ENCODE measurements at places on chromosomes 13 and 19.

GRCh38 chr13:73129023-73129422 is 70.2 kb downstream of the KLF5 start:
- no peak for DNase-seq
- H3K36me3 ChIP-seq, result no peaks in the 10 kb centered on the region
- peaks cover 29% of the 10 kb centered on the region for H3K27me3 ChIP-seq
- H3K27ac ChIP-seq, result no peak overlapping the region
- no peak overlapping the region for H3K4me3 ChIP-seq

DNA sequence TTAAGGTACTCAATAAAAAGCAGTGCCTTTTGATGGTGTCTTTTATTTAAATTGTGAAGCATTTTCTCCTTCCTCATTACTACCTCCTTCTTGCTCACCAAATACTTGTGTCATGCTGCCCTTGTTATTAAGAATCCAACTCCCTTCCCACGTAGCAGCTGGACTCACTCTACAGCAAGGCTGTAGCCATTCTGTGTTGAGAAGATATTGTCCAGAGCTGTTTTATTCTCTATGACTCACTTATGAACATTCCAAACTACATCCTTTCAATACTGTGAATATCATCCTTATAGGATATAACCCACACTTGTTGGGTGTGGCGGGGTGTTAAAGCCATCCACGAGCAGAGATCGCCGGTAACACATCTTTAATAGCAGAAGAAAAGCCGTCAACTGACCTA is 1671.5 kb upstream of the SLC10A2 start:
- no peaks in the 10 kb centered on the region for H3K4me1 ChIP-seq
- no peak overlapping the region for H3K27ac ChIP-seq
- no peaks in the 10 kb centered on the region for H3K27me3 ChIP-seq
- no peak overlapping the region for H3K4me3 ChIP-seq

- no peak for DNase-seq
- peaks cover 50% of the 10 kb centered on the region for H3K27me3 ChIP-seq
- no peaks in the 10 kb centered on the region for H3K4me1 ChIP-seq
- no peaks in the 10 kb centered on the region for H3K36me3 ChIP-seq
- H3K4me3 ChIP-seq, result no peak overlapping the region
These were observed 57.7 kb downstream of the ING1 start for GRCh38 chr13:110771194-110771593.

- peaks cover 14% of the 10 kb centered on the region for H3K36me3 ChIP-seq
- H3K4me3 ChIP-seq, result peak overlapping the region; percentile 81
- peak overlapping the region; percentile 45 for H3K27ac ChIP-seq
- peaks cover 41% of the 10 kb centered on the region for H3K4me1 ChIP-seq
- DNase-seq, result no peak
These were observed 766 bp downstream of the CEBPG start for GRCh38 chr19:33374236-33374714.

DNA sequence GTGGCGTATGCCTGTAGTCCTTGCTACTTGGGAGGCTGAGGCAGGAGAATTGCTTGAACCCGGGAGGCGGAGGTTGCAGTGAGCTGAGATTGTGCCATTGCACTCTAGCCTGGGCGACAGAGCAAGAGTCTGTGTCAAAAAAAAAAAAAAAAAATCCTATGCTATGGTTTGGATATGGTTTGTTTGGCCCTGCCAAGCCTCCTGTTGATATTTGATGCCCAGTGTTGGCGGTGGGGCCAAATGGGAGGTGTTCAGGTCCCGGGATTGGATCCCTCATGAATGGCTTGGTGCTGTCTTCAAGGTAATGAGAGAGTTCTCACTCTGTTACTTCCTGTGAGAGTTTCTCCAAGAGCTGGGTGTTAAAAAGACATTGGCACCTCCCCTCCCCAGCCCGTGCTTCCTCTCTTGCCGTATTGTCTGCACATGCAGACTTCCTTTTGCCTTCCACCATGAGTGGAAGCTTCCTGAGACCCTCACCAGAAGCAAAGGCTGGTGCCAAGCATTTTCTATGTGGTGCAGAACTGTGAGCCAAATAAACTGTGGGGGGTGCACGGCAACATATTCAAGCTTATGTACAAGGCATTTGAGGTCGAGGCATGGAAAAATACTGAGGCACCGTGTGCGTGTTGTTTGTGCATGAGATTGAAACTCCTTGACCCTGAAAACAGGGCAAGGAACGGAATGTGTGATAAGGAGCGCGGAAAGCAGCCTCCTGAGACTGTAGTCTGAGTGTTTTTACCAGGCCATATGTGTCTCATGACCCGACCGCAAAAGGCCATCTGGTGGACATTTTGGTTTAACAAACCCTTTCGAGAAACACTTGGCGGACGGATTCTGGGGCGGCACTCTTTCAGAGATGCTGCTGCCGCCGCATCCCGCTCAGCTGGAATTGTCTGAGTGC is 7.3 kb downstream of the SIGLEC9 start:
- H3K36me3 ChIP-seq, result peaks cover under 1% of the 10 kb centered on the region
- H3K4me1 ChIP-seq, result peaks cover 79% of the 10 kb centered on the region
- H3K27me3 ChIP-seq, result no peaks in the 10 kb centered on the region
- peak overlapping the region; percentile 80 for H3K4me3 ChIP-seq
- peak overlapping the region; percentile 62 for H3K27ac ChIP-seq
- no peak for DNase-seq

GRCh38 chr13:77533875-77534788 is 1.4 kb upstream of the SCEL start:
- no peak for DNase-seq
- H3K4me1 ChIP-seq, result no peaks in the 10 kb centered on the region
- peaks cover 33% of the 10 kb centered on the region for H3K27me3 ChIP-seq
- H3K36me3 ChIP-seq, result no peaks in the 10 kb centered on the region
- H3K27ac ChIP-seq, result no peak overlapping the region

DNA sequence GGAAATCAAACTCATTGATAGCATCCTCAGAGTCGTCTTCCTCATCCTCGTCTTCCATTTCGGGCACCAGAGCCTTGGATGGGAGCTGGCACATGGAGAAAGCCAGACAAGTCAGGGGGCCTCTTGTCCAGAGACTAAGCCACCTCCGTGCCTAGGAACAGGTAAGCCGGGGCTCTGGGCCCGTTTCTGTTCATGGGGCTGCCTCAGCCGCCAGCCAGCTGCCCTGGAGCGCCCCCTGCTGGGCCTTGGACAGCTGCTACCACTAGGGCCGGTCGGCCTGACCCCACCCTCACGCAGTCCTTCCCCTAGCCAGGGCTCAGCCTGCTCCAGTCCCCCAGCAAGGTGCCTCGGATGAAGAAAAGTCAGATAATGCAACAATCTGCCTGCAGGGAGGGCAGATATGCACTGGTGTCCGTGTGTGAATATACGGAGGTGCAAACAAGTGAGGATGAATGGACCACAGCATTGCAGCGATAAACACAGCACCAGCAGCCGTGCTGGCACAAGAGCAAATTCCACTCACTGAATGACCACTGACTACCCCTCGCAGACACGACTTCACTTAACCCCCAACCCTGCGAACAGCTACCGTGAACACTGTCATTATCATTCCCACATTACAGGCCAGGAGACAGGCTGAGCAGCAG is 11.9 kb upstream of the PRKD2 start:
- peaks cover 30% of the 10 kb centered on the region for H3K4me1 ChIP-seq
- DNase-seq, result peak; percentile 81
- peaks cover 43% of the 10 kb centered on the region for H3K36me3 ChIP-seq
- H3K27me3 ChIP-seq, result no peaks in the 10 kb centered on the region
- H3K4me3 ChIP-seq, result no peak overlapping the region

- DNase-seq, result no peak
- no peak overlapping the region for H3K4me3 ChIP-seq
- H3K27me3 ChIP-seq, result no peaks in the 10 kb centered on the region
- no peak overlapping the region for H3K27ac ChIP-seq
- H3K36me3 ChIP-seq, result no peaks in the 10 kb centered on the region
These were observed 139.1 kb downstream of the ZNF675 start for GRCh38 chr19:23547816-23548430.

DNA sequence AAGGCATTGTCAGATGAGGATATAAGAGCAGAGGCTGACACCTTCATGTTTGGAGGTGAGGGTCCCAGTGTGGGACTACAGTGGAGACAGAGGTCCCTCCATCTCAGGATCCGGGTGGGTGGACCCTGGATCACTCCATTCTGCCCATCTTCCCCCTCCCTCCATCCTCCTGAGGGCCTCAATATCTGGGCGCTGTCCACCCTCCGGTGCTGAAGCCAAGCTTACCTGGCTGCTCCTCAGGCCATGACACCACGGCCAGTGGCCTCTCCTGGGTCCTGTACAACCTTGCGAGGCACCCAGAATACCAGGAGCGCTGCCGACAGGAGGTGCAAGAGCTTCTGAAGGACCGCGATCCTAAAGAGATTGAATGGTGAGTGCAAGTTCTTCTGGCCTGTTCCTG is 11.9 kb downstream of the CYP4F12 start:
- no peak overlapping the region for H3K27ac ChIP-seq
- H3K27me3 ChIP-seq, result peaks cover 77% of the 10 kb centered on the region
- no peak overlapping the region for H3K4me3 ChIP-seq
- peaks cover 2% of the 10 kb centered on the region for H3K36me3 ChIP-seq
- no peaks in the 10 kb centered on the region for H3K4me1 ChIP-seq
- DNase-seq, result no peak

DNA sequence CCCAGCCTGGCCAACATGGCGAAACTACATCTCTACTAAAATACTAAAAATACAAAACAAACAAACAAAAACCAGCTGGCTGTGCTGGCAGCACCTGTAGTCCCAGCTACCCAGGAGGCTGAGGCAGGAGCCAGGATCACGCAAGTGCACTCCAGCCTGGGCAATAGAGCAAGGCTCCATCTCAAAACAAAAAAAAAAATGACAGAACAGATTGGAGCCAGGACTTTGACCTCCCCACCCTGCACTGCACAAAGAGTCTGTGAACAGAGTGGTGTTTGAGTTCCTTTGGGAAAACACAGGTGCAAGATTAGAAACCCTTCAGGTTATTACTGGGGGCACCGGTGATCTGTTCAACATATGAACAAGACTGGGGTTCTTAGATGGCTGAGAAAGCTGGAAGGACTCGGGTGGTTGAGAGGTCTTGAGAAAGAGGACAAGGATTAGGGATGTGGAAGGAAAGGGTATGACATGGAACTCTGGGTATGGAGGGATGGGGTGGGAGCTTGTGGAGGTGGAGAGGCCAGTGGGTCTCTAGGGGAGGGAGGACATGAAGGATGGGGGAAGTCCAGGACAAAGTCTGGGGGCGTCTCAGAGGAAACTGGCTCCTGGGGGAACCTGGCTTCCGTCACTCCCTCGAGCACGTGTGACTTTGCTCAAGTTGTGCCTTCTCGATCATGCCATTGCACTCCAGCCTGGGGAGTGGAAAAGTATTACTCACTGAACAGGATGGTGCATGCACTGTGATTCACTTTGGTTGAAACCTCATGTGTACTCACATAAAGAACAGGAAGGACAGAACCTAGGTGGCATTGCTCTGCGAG is 25.9 kb downstream of the RCN3 start:
- H3K27me3 ChIP-seq, result no peaks in the 10 kb centered on the region
- peaks cover 38% of the 10 kb centered on the region for H3K4me1 ChIP-seq
- peaks cover 31% of the 10 kb centered on the region for H3K36me3 ChIP-seq
- peak overlapping the region; percentile 41 for H3K4me3 ChIP-seq

DNA sequence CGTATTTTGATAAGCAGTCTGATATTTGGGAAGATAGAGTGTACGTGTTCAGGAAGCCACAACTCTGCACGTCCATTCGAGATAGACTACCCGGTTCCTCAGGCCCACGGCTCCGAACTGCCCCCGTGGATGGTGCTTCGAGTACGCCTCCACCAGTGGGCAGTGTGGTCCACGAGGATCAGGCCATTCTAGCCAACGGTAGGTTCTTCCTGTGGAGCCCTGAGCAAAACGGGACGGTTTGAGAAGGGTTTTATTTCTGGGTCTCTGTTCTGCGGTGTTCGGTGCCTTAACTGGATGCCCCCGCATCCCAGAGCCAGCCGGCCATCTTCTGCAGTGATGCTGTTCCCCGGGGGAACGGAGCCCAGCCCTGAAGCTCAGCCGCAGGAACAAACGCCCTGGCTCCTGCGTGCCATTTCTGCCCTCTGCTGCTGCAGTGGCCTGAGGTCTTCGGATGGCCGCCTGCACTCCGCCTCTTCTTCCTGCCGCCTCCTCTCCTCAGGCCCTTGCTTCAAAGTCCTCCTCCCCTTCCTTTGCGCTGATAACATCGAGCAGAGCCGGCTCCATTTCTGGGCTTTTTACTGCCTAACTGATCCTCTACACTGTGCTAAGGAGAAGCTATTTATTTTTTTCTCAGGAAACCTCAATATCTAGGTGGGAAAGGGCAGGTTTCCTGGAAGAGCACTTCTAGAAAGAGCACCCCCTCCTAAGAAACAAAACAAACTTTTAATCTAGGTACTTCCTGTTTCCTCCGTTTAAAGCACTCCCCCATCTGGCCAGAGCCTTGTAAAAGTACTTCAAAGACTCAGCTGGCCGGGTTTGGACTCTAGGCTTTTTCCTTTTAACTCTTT is 36.2 kb upstream of the SLC46A3 start:
- peak overlapping the region; percentile 77 for H3K27ac ChIP-seq
- DNase-seq, result no peak
- H3K36me3 ChIP-seq, result no peaks in the 10 kb centered on the region
- peaks cover 33% of the 10 kb centered on the region for H3K27me3 ChIP-seq

DNA sequence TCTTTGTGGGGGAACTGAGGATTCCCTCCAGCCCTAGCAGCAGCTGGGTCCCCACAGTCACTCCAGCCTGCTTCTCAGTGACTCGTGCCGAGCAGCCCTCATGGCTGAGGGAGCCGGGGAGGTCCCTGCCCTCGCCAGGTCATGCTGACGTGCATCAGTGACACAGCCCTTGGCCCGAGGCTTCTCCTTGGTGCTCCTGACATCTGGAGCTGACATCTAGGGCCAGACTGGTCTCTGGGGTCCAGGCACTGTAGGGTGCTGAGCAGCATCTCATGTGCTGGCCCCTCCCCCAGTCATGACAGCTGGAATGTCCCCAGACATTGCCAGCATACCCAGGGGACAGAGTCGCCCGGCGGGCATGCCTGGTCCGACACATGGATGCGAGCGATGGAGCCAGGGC is 14.4 kb downstream of the COMP start:
- H3K4me3 ChIP-seq, result no peak overlapping the region
- H3K27me3 ChIP-seq, result no peaks in the 10 kb centered on the region
- H3K36me3 ChIP-seq, result peaks cover 4% of the 10 kb centered on the region

GRCh38 chr19:36489118-36489919 is at the start of gene ZNF566:
ZNF566 (minus strand) TSS chr19:36489561; CDS start chr19:36476557, 13,004 bp downstream.
- peak within 1 kb of the TSS; percentile 96 for H3K4me3 ChIP-seq
- peak within 1 kb of the TSS; percentile 97 for H3K27ac ChIP-seq
- H3K4me1 ChIP-seq, result peaks cover 32% of the 10 kb centered on the region

- H3K4me3 ChIP-seq, result no peak overlapping the region
These were observed 25.1 kb downstream of the STARD13 start for GRCh38 chr13:33260168-33261098.

DNA sequence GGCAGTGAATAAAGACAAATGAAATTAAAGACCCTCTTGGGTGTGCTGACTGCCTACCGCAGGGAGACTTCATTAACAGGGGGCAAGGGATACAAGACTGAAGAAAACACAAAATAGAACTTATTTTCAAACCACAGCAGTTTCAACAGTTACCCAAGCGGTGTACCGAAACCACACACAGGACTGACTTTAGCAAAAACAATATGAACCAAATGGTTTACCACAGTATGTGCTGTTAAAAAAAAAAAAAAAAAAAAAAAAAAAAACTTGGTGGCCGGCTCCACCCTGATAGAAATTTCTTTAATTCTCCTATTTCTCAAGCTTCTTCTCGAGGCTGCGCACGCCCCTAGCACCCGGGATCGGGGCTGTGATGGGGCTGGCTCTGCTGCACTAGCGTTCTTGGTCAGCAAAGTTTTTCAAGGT is 42.6 kb downstream of the KLF2 start:
- H3K36me3 ChIP-seq, result peaks cover 24% of the 10 kb centered on the region
- H3K27me3 ChIP-seq, result no peaks in the 10 kb centered on the region
- peaks cover 1% of the 10 kb centered on the region for H3K4me1 ChIP-seq
- peak; percentile 66 for DNase-seq
